ENCODE measurements at places on chromosomes 4 and X.

- no peak for DNase-seq
Measured at GRCh38 chrX:41449615-41450014, 2.5 kb downstream of the NYX start.

DNA sequence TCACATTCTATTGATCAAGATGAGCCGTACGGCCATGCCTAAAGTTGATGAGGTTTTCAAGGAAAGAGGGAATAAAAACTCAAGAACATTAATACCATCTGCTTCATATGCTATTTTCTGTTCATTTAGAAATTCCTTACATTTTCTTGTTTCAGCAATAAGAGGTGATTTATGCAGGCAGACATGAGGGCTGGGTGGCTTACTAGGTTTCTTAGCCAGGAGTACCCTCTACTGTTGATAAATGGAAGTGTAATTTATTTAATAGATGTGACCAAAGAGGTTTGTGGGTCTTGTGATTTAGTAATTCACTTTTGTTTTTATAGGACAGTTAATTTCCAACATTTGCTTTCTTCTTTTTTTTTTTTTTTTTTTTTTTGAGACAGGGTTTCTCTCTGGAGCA is 6.4 kb upstream of the SMIM9 start:
- no peak for DNase-seq

DNA sequence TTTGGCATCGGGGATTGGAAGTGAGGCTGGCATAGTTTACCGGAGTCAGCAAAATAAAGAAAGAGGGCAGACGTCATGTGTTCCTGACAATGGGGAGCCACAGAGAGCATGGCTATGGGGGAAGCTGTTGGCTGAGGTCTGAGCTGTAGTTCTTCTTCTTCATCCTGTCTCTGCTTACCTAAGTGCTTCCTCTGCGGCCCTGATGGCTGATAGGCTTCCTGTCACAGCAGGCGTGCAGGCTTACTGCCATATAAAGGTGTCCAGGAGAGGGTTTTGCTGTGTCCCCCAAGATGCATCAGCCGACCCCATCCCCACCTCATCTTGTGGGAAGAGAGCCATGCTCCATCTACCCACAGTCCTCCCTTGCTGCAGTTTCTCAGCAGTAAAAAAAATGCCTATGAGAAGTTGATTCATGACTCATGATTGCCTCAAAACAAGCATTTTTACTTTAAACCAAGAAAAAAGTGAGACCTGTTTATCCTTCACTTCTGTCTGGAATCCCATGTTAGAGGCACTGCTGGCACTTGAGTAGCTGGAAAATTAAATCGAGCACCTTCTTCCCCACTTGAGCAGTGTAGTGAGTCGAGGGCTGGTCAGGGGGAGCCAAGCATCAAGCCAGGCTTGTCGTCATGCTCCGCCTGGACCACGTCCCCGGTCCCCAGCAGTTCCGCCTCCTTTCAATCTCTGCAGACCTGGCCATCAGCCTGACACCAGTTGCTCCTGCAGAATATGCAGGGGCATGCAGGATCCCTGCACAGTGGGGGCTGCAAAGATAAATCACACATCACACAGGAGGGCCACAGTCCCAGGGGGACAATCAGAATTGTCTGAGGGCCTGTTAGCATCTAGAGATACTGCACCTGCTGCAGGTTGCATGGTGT is 237.8 kb downstream of the EVC2 start:
- no peak for DNase-seq

- DNase-seq: no peak
Measured at GRCh38 chrX:54484666-54485065, 11.4 kb downstream of the FGD1 start.

DNA sequence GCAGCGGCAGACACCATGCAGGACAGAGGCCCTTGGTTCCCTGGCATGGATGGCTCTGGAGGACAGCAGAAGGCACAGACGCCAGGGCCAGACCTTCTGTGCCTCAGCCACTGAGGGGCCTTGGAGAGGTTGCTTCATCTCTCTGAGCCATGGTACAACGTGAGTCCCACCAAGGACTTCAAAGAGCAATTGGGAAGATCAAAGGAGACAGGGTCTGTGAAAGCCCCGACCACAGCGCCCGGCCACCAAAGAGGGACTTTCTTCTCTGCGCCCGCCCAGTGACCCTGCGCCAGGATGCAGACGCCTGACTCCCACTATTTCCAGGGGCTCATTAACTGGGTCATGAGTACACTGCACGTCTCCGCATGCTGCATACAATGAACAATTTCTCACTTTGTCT is 174.0 kb downstream of the AFAP1 start:
- DNase-seq: no peak

GRCh38 chr4:16721613-16722291 is 176.7 kb downstream of the LDB2 start:
- DNase-seq: no peak

DNA sequence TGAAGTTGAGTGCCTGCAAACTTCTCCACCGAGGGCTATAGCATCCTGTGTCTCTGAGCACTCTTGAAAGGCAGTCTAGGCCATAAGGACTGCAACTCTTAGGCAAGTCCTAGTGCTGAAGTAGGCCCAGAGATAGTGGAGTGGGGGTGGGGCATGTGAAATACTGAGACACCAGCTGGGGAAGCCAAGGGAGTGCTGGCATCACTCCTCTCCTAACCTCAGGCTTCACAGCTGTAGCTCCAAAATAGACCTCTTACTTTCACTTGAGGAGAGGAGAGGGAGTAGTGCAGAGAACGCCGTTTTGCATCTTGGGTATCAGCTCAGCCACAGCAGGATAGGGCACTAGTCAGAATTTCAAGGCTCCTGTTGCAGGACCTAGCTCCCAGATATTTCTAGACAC is 56.2 kb upstream of the CYSLTR1 start:
- no peak for DNase-seq

- DNase-seq: no peak
Measured at GRCh38 chr4:5955201-5955821, 62.4 kb upstream of the CRMP1 start.

DNA sequence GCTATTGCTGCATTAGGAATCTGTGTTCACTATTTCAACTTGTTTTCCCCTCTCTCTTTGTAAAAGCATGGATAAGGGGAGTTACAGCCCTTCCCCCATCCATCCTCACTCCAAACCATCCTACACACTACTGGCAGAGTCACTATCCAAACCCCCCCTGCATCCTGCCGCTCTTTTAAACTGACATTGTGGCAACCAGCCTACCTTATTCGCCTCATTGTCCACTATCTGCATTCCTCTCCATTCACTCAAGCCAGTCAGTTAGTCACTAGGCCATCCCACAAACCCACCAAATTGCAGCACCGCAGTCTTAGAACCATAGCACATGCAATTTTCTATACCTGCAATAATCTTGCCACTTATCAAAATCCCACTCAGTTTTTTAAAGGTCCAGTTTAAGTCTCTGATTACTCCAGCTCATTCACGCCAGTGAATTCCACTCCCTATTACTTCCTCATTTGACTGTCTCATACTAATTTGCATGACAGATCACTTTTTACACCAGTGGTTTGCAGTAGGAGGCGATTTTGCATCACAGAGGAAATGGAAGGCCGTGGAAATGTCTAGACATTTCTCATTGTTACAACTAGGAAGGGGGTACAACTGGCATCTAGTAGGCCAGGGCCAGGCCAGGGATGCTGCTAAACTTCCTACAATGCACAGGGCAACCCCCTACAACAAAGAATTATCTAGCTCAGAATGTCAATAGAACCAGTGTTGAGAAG is 181.8 kb downstream of the HS6ST2 start:
- DNase-seq: no peak
